CD4-positive, alpha-beta T cell treated with Interleukin-17A for 1 hour (primary cell): ENCODE measurements at places on chromosomes 4 and X.
A peak's percentile ranks its signal among the peaks of the same experiment; 100 is the strongest.

DNA sequence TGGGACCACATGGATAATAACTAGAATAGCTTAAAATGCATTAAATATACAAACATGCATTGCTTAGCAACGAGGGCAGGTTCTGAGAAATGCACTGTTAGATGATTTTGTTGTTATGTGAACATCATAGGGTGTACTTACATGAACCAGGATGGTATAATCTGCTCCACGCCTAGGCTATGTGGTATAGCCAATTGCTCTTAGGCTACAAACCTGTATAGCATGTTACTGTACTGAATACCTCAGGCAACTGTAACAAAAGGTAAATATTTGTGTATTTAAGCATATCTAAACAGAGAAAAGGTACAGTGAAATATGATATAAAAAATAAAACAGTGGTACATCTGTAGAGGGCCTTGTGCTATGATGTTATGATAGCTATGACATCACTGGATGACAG is 169.2 kb upstream of the IL15 start:
- DNase-seq: no peak

DNA sequence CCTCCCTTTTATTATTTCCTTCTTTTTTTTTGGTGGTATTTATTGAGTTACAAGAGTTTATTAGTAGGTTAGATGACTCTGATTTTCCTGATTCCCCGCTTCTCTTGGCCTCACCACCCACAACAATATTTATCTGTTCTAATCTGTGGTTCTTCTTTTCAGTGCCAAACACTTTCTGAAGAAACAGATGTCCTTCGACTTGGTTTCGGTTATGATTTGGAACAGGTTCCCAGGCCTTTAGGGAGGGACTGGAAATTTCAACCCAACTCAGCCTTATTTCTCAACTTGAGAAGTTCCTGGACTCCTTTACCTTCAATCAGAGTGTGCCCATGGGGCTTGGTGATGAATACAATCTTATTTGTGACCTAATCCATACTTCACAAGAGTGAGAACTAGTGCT is 108.1 kb downstream of the UCHL1 start:
- no peak for DNase-seq

DNA sequence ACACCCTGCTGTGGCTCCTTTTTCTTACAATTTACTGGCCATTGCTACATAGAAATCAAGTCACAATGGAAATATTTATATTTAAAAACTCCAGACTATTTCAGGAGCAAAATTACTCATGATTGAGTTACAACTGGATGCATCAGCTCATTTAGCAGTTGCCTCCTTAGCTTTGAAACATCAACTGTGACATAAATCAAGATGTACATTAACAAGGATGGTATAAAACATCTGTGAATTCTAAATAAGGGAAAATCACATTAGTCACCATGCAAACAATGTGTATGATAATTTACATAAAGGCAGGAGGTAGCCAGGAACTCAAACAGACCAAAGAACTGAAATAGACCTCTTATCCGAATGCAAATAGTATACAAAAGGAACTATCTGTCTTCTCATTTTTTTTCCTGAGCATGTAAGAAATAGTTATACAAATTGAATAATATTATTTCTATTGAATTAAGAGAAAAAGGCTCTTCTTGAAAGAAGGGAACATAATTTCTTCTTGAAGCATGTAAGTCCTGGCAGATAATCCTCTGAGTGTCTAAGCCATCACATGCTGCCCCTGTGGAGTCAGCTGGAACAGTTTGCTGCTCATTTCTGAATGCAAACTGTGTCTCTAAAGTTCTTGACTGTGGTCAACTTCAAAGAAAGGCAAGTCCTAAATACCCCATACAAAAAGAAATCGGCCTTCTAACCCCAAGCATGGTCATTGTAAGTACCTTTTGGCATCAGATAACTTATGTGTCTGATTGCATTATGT is 151.2 kb downstream of the NAA11 start:
- no peak for DNase-seq

- no peak for DNase-seq
Measured at GRCh38 chrX:16592194-16592770, 57.7 kb upstream of the S100G start.

GRCh38 chr4:170497112-170497511 is 407.4 kb upstream of the AADAT start:
- no peak for DNase-seq

DNA sequence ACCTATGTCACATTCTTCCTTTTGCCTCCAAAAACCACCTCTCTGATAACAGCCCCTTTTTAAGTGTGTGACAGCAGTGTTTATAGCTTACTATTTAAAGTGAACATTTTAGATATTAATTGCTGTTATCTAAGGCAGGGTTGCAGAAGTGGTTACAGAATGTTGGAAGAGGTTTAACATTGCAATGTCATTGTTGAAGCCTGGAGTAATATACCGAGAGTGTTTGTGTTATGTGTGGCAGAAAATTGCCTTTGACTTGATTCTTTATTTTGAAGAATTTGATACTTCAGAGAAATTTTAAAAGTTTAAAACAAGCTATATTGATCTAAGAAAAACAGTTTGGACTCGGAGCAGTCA is 37.1 kb downstream of the SMARCAD1 start:
- no peak for DNase-seq

DNA sequence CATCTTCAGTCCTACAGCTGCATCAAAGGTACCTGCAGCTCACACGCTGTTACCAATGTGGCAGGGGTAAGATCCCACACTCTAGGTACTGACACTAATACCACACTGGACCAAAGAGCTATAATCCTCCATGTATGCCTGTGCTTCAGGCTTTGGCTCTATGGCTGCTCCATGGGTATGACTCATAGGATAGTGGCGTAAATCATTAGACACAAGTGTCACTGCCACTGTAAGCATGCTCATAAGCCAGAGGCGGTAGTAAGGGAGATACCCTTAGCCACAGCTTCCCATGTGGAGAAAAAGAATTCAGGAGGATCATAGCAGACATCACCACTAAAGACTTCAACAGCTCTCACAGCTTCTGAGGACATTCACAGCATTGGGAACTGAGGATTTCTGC is 287.5 kb downstream of the ACTRT1 start:
- no peak for DNase-seq

GRCh38 chr4:73281396-73281795 is 22.8 kb upstream of the ANKRD17 start:
- no peak for DNase-seq

DNA sequence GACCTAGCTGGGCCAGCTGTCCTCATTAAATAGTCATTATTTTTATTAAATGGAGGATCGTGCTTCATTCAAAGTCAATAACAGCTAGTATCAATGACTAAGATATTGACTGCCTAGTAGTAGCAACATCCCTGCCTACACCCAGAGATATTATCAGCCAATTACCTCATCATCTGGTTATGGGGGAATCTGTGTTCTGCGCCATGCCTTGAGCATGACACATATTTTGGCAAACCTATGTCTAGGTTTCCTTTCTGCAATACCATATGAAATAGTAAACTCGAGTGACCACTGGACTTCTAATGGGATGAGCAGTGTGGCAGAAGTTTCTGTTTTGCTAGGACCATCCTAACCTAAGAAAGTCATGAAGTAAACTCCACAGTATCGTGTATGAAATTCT is 50.0 kb upstream of the AADAT start:
- DNase-seq: no peak

DNA sequence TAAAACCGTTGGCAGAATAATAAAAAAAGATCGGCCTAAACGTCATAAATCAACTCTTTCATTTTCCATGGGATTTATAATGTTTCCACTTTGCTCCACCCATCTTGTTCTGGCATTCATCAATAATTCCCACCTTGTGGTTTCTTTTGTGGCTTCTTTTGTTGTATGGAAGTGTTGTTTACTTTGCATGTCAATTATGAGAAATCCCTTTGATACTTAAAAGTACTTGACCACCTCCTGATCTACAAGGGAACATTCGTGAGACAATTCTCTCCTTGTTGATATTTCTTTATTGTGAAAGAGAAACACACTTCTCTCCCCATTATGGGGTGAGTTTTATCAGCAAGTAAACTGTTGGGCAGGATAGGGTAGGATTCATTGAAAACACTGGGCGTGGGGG is 2.8 kb downstream of the AMELX start:
- no peak for DNase-seq

- DNase-seq: no peak
Measured at GRCh38 chr4:122577189-122577553, 43.7 kb downstream of the IL21 start.

DNA sequence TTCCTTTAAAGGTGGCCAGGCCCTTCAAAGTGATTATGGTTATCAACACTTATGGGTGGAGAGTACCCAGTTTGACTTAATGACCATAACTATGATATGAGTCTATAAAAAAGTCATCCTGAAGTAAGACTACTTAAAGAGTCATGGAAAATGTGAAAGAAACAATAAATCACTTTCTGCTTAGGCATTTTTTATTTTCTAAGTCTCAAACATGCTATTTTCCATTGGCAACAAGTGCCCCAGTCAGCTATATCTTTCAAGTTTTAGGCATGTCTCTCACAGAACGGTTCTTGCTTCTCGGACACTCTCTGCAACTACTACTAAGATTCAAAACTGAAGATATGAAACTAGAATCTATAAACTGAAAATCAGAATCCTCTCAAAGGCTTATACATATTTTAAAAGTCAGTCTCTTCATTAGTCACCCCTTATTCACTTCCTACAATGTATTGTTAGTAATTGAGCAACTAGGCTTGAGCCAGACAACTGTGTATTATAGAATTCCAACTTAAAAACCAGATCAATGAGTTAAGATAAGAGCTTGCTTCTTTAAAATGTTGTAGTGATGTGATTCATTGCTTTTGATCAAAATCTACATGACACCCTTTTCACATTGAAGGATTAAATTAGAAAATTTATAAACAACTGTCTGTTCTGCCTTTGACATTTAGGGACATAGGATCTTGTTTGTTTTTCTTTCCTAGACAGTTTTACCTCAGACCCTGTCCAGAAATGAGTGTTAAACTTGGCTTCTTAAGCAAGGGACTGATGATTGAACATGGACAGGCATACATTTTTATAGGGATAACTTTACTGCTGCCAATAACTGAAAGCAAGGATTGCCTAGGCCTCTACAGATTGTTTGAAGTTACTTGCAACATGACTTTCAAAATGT is 2.9 kb downstream of the ANTXR2 start:
- no peak for DNase-seq

- no peak for DNase-seq
Measured at GRCh38 chr4:159222043-159222552, 119.2 kb downstream of the RAPGEF2 start.

DNA sequence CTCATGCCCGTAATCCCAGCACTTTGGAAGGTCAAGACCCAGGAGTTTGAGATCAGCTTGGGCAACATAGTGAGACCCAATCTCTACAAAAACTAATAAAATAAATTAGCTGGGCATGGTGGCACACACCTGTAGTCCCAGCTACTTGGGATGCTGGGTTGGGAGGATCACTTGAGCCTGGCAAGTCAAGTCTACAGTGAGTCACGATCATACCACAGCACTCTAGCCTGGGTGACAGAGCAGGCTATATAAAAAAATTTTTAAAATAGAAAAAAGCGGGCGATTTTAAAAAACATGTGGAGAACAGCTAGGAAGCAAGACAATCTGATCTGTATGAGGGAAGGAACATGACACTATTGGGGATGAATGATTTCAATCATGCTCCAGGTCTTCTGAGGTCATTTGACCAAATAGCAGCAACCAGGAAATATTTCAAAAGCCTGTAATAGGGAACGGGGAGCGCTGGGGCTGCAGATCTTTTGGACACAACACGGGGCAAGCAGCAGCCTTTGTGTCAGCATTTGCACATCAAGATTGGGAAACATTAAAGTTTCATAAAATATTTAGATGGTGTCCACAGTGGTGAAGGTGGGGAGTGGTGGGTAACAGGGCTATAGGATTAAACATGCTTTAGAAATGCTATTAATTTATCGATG is 48.3 kb upstream of the GUCY1A1 start:
- no peak for DNase-seq

DNA sequence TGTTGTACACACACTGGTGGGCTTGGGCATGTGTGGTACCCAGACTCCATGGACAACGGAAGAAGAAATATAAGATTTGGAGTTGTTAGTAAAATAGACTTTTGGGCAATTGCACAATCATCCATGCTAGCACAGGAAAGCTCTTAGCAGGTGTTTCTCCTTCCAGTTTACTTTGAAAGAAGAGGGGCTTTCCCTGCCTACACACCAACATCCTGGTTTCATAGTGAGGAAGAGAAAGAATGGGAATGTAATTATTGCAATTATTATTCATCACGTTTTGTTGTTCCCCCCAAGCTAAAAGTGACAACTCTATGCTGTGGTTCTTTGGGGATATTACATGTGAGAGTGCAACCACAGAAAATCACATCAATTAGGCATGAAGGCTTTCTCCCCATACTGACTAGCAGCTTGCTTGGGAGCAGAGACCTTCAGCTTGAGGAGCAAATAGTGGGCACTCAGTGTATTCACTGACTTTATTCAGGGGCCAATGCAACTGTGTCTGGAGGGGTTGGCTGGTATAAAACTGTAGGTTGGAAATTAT is 57.2 kb upstream of the PUDP start:
- DNase-seq: no peak

- no peak for DNase-seq
Measured at GRCh38 chr4:168528131-168528949, 31.5 kb downstream of the PALLD start.

DNA sequence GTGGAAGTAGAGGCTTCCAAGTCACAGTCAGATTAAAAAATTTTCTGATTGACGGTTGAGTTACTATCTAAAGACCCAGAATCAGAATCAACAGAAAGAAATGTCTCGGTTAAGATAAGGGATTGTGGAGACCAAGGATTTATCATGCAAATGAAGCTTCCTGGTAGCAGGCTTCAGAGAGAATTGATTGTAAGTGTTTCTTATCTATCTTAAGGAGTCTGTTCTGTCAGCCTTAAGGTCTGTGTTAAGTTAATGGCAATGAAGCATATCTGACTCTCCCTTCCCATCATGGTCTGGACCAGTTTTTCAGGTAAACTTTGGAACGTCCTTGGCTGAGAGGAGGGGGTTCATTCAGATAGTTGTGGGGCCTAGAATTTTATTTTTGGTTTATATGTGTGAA is 780.2 kb downstream of the FAM133A start:
- no peak for DNase-seq

DNA sequence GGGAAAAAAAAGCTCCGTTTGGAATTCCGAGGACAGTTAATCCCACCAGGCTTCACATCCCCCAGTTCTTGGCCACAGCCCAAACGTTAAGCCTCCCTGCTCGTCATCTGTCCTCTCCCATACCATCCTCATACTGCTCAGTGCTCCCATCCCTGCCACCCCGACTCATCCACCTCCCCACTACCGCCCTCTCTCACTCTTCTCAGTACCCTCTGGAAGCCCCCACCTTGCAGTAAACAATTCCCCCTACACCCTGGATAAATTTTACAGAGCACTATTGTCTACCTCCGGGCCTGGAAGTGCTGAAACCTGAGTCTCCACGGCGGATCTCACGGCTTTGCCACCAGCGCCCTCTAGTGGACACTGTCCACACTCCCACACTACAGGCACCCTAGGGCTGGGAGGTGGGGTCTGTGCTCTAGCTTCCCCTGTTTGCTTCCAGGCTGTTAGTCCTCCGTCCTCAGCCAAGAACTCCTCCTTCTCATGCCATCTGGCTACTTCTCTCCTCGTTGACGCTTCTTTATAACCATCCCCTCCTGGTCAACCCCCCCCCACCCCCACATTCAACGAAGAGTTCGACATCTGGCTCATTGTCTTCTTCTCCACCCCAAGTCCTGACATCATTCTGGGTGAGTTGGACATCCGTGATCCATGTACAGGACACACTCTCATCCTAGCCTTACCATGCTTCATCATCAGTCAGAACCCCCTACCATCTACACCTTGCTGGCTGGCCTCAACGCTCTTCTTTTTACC is 54.5 kb downstream of the RTL9 start:
- DNase-seq: peak; percentile 61
